Gastroesophageal sphincter (tissue), 4 donors: ENCODE measurements at places on chromosomes 11 and 22. TPM values are rescaled to one million over a fixed set of nuclear protein-coding genes. Genes with fewer than 3 reads are reported as not detected.
A peak's percentile ranks its signal among the peaks of the same experiment; 100 is the strongest.

DNA sequence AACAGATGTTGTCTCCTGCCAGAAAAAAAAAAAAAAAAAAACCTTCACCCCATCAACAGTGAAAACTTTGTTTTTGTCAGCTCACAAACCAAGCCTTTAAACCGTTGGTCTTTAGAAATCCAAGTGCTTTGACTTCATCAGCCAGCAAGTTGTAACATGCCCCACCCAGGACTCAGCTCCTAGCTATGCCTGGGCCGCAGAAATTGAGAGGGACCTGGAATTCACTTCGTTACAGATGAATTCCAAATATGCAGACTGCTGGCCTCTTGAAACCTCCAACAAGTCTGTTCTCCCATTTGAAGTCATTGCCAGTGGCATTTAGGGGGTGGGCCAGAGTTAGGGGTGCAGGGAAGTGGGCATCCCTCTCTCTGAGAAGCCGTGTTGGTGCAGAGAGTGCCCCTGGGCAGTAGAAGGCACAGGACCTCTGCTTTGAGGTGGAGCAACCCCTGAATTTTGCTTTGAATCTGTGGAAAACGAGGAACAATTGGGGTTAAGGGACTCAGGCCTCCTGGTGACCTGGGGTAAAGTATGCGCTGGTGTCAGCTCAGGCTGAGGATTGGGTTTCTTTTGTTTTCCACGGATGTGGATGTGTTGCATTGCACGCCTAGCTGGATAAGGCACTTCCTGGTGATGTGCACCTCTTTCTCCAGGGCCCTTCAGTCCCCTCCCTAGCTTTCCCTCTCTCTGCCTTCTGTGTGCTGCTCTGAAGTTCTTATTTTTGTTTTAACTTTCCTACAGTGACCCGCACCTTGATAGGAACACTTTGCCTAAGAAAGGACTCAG, 109.5 kb downstream of the DBX1 start:
- ATAC-seq, result no peak

DNA sequence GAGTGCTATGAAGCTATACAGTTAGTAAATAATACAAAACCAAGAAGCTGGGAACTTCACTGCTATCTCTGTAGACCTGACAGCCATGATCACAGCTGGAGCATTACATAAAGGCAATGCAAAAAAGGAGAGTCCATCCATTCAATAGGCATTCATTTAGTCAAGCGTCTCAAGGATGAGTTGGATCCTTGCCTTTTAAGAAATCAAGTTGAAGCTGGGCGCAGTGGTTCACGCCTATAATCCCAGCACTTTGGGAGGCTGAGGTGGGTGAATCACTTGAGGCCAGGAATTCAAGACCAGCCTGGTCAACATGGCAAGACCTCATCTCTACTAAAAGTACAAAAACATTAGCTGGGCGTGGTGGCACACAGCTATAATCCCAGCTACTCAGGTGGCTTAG, 48.1 kb upstream of the ALKBH3 start:
- ATAC-seq, result no peak

- ATAC-seq, result no peak
Observed at GRCh38 chr22:26064048-26064447, 105.2 kb upstream of the SEZ6L start.

GRCh38 chr11:39817241-39817640, 1642.2 kb downstream of the LRRC4C start:
- ATAC-seq, result no peak

- ATAC-seq, result no peak
Observed at GRCh38 chr11:27618281-27618915, 81.9 kb downstream of the BDNF start.

DNA sequence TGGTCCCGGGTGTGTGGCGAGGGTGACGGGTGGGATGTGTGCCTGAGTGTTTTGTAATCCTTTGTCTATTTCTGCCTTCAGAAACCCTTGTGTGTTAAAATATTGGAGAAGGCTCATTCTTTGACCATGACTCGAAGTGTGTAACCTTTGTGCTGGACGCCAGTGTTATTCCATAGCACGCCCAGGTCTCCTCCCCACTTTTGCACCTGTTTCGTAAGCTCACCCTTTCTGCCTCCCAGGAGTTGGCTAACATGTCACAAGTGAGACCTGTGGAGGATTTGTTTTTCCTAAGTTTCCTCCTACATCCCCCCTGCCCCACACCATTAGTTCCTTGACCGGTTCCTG, 382 bp downstream of the C11orf54 start:
- ATAC-seq, result peak; percentile 75

GRCh38 chr11:62933750-62934495, 12.8 kb upstream of the CHRM1 start:
- no peak for ATAC-seq

The DKK3 gene
- 72.1 TPM for total RNA-seq

DNA sequence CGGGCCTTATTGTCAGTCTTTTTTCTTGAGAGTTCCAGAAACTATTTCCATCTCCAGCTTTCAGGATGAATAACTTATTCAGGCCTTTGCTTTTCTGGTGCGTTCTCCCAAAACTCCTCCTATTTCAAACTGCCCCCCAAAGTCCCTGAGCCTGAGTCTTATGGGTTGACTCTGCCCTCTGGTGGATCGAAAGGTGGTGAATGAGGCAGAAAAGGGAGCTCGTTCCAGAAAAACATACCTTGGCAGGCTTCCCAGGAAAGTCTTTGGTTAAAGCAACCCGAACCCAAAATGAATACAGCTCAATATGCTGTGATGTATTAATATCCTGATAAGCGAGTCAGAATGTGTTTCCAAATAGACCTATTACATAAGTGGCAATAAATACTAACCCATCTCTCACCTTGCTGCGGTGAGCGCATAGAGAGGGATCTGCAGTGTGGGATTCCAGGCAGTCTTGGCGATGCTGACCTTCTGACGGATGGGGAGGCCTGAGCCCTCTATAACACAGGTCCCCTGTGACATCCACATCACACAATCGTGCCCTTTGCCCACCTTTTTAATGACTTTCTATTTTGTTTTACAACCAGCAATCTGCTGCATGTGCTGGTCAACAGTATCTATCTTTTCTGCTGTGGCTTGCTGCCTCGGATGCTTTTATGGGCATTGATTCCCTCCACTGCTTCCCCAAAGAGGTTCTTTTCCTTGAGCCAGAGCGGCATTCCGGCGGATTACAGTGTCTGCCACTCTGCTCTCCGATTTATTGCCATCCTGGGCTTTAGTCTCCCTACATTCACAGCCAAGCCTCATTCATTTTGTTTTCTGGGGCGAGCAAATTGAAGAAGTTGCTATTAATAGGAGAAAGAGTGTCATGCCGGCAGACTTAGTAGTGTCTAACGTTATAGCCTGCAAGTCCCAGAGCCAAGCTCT, 756.8 kb downstream of the NTM start:
- peak; percentile 59 for ATAC-seq

GRCh38 chr11:35077709-35078469, 61.1 kb upstream of the CD44 start:
- ATAC-seq, result no peak

DNA sequence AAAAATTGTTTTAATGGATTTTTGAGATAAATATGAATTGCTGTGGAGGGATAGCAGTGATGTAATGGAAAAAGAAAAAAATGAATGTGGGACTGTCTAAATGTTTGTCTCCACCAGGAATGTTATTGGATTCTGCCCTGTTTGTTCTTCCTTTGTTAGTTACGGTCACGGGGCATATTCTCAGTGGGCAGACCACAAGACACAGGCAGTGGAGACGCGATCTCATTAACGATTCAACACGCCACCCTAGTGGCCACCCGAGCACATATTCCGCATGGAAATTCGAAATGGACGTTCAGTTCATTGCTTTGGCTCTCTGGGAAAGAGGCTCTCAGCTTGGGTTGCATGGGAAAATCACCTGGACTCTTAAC, 151.8 kb upstream of the TTC12 start:
- peak; percentile 33 for ATAC-seq

DNA sequence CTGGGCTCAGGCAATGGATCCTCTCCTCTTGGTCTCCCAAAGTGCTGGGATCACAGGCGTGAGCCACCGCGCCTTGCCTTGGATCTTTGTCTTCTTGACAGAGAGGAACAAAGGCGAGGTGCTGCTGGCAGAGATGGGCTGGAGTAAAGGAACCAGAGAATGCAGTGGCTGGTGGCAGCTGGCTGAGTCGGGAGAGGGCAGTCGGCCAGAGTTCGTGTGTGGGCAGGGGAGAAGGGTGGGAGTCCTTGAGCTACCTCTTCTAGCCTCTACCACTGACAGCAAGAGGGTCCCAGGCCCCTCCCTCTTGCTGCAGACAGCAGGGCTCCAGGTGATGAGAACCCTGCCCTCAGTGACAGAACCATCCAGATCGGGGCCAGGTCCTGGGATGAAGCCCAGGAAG, 86.2 kb upstream of the LINC01488 start:
- no peak for ATAC-seq

DNA sequence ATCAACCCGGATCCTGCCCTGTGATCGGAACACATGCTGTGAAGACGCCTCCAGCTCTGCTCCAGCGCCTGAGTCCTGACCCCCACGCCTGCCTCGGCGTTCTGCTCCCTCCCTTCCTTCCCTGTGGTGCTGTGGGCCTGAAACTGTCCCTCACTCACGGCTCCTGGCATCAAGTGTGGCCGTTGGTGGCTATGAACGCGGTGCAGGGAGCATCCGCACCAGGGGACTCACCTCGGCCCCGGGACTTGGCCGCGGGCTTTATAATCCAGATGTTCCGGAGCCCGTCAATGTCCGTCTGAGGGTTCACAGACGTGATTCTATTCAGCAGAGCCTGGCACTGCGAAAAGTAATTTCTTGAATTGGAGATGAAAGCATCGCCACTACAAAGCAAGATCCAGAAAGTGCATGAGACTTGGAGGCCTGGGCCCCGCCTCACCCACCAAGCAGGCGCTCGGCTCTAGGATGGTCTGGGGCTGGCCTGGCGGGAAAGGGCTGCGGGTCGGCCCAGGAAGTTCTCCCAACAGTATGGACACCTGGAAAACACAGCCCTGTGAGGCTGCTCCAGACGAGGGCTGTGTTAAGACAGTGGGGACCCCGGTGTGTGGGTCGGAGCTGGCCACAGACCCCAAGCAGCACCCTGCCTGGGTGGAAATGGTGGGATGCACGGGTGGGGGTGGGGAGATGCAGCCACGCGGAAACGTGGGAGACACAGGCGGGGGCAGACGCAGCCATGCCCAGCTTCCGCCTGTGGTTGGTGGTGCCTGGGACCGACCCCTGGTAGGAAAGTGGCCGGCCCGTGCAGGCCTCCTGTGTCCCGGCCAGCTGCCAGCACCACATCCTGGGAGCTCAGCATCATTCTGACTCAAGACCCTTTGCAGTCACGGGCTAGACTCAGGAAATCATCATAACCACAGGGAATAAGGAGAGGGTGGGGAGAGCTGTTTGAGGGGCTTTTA, 21.8 kb upstream of the IL17REL start:
- ATAC-seq, result no peak

GRCh38 chr11:110903830-110904229, 191.6 kb upstream of the ARHGAP20 start:
- no peak for ATAC-seq

- no peak for ATAC-seq
Observed at GRCh38 chr11:120102864-120103122, 35.1 kb downstream of the TRIM29 start.

GRCh38 chr11:122050021-122050690, 65.9 kb downstream of the BLID start:
- no peak for ATAC-seq

GRCh38 chr11:133047036-133047770, 485.1 kb downstream of the OPCML start:
- ATAC-seq, result no peak

The CASP12 gene
- 2.3 TPM for total RNA-seq

- ATAC-seq, result no peak
Observed at GRCh38 chr11:106222626-106223025, 145.2 kb downstream of the AASDHPPT start.

GRCh38 chr11:33256031-33256812, 959 bp upstream of the HIPK3 start:
- ATAC-seq, result no peak

The ACTN3 gene
- not detected for total RNA-seq
